ENCODE measurements at places on chromosomes 7 and 10.
A peak's percentile ranks its signal among the peaks of the same experiment; 100 is the strongest.

DNA sequence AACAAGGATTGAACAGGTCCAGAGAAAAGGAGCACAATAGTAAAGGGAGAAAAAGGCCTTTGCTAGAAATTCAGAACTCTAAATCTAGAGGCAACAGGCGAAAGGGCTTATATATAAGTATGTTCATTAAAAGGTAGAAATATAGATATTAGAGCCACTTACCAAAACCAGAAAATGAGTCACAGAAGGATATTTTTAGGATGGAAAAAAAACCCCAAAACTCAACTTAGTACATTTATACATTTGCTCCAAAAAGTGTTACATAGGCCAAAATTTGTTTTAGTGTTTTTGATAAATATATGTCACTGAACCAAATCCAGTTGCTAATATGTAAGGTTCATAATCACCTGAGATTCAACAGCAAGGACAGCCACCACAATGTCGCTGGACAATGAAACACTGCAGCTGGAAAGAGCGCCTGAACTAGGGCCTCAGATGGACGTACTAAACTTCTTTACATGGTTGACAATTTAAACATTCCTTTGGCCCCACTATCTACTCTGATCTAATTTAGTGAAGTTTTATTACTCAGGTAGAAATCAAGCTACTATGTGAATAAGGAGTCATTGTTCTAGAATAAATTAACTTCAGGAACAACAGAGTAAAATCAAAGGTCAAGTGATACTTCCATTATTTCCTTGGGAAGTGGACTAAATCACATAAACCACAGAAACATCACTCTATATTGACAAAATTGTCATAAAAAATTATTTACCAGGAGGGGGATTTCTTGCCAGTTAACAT, 10.9 kb downstream of the FAM3C start:
- no peak for DNase-seq

DNA sequence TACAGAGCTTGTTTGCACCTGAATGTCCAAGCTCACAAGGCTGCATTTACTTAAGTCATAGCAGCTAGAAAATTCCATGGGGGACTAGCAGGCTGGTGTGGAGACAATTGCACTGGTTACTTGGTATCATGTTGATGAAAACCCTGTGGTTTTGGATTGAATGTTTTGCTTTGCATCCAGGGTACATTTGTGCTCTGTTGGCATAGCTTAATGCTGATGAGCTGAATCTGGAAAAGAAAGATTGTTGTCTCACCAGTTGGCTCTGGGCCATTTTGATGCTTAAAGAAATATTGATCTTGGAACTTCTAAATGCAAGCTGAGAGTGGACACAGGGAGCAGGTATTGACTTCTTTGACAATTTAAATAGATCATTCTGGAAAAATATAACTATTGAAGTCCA, 122.5 kb upstream of the MBL2 start:
- DNase-seq: no peak

GRCh38 chr10:34254596-34254995, 560.5 kb downstream of the PARD3 start:
- peak; percentile 77 for DNase-seq

GRCh38 chr10:26156019-26156418, 60.6 kb upstream of the GAD2 start:
- DNase-seq: no peak

DNA sequence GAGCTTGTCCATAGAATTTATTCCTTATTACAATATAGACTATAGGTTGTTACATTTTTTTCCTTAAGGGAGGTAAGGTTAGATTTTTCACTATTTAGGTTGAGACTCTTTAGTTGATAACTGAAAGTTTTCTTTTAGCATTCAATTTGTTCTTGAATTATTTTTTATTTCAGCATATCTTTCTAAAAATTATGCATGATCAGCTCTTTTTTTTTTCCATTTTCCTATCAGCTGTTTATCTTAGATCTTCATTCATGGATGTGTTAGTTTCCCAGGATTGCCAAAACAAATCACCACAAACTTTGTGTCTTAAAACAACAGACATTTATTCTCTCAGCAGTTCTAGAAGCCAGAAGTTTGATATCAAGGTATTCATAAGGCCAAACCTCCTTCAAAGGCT, 915.9 kb upstream of the C7orf33 start:
- no peak for DNase-seq

- no peak for DNase-seq
Observed at GRCh38 chr7:105497016-105497415, 25.1 kb downstream of the PUS7 start.

DNA sequence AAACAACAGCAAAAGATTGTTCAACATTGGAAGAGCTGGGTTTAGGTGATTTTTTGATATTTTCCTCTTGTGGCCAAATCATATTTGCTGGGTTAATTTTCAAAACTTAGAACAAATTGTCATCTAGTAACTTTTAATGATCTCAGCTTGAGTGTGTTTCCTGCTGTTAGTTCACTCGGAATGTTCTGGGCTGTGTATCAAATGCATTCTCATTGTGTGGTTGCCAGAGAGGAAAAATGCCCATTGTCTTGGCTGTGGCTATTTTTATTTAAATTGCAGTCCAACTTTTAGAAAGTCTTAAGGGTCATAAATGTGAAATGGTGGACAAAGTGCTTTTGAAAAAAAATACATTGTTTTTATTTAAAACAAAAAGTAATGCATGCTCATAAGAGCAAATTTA, 542.0 kb downstream of the TNS3 start:
- DNase-seq: peak; percentile 43

DNA sequence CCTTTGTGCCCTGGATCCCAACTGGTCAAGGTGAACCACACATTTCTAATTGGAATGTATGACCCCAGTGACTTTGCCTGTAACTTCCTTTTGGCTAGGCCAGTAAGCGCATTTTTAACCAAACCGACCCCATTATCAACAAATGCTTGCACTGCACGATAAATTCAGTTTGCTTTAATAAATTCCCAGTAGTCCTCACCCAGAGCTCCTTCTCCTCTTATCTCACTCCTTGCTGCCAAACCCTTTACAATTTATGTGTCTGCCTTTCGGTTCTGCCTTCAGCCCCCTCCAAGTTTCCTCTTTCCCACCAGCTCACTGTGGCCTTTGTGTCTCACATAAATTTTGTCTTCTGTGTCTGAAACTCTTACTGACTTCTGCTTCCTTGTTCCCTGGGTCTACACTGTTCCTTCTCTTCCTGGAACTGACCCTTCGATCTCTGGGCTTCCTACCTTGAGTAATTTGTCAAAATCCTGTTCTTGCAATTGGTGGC, 59.0 kb downstream of the TBXAS1 start:
- no peak for DNase-seq

GRCh38 chr7:45028138-45028919, 28.3 kb downstream of the CCM2 start:
- no peak for DNase-seq

DNA sequence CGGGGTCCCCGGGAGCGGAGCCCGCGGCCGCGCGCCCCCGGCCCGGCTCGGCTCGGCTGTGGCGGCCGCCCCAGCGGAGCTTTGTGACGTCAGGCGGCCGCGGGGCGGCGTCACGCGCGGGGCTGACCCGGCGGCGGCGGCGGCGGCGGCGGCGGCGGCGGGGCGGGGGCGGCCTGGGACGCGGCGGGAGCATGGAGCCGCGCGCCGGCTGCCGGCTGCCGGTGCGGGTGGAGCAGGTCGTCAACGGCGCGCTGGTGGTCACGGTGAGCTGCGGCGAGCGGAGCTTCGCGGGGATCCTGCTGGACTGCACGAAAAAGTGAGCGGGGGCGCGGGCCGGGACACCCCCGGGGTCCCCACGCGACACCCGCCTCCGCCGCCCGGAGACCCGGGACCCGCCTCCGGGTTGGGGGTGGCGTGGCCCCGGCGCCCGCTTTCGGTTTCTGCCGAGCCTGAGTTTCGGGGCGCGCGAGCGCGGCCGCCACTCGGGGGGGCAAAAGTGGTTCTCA, at the start of gene PWWP2B:
PWWP2B (plus strand) TSS at position 165 of the 506 bp plus-strand sequence; CDS start at position 192, 27 bp downstream.
- peak; percentile 41 for DNase-seq

DNA sequence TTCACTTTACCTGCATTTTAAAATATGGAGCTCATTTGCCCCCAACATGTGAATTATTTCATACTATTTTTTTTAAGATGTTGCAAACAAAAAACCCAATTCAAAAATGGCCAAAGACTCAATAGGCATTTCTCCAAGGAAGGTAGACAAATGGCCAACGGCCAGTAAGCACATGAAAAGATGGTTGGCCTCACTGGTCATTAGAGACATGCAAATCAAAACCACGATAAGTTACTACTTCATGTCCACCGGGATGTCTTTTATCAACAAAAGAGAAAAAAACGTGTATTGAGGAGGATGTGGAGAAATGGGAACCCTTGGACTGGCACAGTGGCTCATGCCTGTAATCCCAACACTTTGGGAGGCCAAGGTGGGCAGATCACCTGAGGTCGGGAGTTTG, 3.4 kb upstream of the CTBP2 start:
- DNase-seq: no peak

GRCh38 chr10:11594589-11595394, 16.7 kb downstream of the USP6NL start:
- no peak for DNase-seq

DNA sequence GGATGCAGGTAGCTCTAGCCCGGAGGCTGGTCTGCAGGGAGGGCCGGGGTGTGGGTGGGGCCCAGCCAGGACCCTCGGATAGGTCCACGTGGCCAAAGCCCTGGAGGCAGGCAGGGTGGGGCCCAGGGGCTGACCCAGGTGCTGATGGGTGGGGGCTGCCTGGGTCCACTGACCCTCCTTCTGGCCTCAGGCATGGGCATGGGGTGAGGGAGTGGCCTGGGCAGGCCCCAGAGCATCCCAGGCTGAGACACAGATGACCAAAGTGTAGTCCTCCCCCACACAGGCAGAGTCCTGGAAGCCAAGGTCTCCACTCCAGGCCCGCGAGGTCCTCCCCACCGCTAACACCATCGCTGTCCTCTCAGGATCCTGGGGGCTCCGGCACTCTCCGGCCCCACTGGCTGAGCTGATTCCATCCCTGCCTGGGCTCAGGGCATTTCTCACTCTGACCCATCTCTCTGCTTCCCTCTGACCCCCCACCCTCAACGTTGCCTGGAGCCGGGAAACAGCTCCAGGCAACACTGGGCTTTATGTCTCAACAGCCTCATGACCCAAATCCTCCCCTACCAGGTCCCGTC, 20.7 kb upstream of the PPP2R2D start:
- DNase-seq: no peak

- no peak for DNase-seq
Observed at GRCh38 chr10:118300320-118300719, 41.8 kb downstream of the FAM204A start.

GRCh38 chr10:35270100-35270499, 66.2 kb upstream of the CCNY start:
- DNase-seq: peak; percentile 14
